ENCODE measurements at places on chromosomes 5 and 9. TPM values are rescaled to one million over a fixed set of nuclear protein-coding genes. Genes with fewer than 3 reads are reported as not detected.

The FSTL4 gene
- polyA plus RNA-seq, result 0.31 TPM

DNA sequence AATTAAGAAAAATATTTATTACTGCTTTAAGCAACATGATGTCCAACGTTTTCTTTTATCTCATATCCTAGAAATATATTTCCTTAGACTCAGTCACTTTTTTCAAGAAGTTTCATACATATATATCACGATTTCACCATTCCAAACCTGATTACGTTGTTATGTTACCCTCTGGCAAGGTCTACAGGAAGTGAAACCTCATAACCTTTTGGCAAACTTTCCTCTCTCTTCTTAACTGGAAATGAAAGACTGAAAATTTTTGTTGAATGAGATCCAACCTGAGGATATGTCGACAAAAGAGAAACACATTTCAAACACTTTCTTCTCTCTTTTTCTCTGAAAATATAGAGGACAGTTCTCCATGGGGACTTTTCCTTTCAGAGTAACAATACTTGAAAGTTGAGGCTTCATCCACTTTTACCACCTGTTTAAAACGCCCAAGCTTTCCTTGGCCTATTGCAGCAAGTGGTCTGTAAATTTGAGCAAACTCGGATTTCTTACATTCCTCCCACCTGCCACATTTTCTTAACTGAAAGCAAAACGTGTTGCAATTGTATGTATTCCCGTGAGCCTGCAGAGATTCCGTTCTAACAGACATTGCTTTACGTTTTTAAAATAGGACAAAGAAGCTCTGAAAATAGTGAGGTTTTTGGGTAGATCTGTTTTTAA is 298.1 kb downstream of the CETN3 start:
- H3K36me3 ChIP-seq, result no peaks in the 10 kb centered on the region
- H3K4me3 ChIP-seq, result no peak overlapping the region
- H3K4me1 ChIP-seq, result no peaks in the 10 kb centered on the region
- no peaks in the 10 kb centered on the region for H3K27me3 ChIP-seq
- no peak overlapping the region for H3K27ac ChIP-seq

- H3K27ac ChIP-seq, result no peak overlapping the region
- H3K27me3 ChIP-seq, result no peaks in the 10 kb centered on the region
- no peak for DNase-seq
- no peaks in the 10 kb centered on the region for H3K36me3 ChIP-seq
- no peak overlapping the region for H3K4me3 ChIP-seq
- H3K4me1 ChIP-seq, result no peaks in the 10 kb centered on the region
Measured at GRCh38 chr5:180389252-180390101, 36.3 kb upstream of the GFPT2 start.

DNA sequence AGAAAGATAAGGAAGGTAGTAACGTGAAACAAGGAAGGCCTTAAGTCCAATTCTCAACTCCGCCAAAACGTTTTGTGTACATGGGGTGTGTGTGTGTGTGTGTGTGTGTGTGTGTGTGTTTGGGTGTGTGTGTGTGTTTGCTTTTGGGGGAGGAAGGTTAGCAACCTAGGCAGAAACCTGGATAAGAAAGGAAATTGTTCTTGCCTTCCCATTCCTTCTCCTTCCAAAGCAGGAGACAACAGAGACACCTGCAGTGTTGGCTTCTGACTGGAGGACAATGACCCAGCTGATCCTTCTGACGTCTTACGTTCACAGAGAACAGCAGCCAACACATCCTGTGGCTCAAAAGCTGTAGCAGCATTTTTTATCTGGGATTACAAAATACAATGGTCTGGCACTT is 4.1 kb upstream of the CCNG1 start:
- DNase-seq, result no peak
- no peak overlapping the region for H3K27ac ChIP-seq
- no peaks in the 10 kb centered on the region for H3K27me3 ChIP-seq
- H3K36me3 ChIP-seq, result no peaks in the 10 kb centered on the region
- peaks cover 14% of the 10 kb centered on the region for H3K4me1 ChIP-seq

DNA sequence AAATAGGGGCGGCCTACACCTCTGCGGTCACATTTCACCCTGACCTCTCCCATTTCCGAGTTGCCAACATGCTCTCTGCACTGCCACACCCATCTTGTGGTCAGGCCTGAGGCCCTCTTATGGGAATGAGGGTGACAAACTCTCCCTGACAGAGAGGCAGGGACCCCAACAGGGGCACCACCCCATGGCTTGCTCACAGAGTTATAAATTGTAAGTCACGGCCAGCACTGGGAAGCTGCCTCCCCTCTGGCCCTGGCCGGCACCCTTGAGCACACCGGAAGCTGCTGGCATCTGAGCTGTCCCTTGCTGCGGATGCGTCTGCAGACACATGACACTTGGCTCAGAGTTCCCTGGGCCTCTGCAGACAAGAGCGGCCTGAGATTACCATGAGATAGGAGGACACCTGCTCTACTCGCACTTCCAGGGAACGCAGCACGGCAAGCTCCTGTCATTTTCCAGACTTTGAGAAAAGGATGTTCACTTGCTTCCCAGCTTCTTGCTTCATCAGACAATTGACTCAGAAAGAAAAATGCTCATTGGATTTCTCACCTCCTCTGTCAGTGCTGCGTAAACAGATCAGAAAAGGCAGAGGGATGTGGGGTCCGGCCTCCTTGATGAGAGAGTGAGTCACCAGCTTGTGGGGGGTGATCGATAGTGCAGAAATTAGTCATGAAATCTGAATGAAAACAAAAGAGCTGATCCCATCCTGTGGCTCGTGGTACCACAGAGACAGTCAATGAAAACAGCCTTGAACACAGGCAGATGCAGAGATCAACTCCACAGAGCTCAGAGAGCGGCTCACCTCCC is 269.8 kb downstream of the SYK start:
- no peak for DNase-seq
- H3K4me1 ChIP-seq, result no peaks in the 10 kb centered on the region
- no peak overlapping the region for H3K4me3 ChIP-seq
- H3K27me3 ChIP-seq, result no peaks in the 10 kb centered on the region
- no peak overlapping the region for H3K27ac ChIP-seq
